ENCODE measurements at places on chromosomes 7 and 10.

DNA sequence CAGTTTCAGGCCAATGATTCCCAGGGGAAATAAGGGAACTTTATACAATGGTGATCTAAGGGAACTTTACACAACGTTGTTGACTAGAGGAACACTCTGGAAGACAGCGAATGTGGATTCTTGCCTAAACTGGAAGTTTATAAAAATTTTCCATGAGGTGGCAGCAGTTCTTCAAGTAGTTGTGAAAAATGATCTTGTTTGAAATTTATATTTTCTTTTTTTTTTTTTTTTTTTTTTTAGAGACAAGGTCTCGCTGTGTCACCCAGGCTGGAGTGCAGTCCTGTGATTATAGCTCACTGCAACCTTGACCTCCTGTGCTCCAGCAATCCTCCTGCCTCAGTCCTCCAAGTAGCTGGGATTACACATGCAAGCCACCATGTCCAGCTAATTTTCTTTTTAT is 32.1 kb upstream of the GTF2I start:
- DNase-seq = no peak

- no peak for DNase-seq
Observed at GRCh38 chr10:20936396-20936795, 39.3 kb upstream of the NEBL start.

DNA sequence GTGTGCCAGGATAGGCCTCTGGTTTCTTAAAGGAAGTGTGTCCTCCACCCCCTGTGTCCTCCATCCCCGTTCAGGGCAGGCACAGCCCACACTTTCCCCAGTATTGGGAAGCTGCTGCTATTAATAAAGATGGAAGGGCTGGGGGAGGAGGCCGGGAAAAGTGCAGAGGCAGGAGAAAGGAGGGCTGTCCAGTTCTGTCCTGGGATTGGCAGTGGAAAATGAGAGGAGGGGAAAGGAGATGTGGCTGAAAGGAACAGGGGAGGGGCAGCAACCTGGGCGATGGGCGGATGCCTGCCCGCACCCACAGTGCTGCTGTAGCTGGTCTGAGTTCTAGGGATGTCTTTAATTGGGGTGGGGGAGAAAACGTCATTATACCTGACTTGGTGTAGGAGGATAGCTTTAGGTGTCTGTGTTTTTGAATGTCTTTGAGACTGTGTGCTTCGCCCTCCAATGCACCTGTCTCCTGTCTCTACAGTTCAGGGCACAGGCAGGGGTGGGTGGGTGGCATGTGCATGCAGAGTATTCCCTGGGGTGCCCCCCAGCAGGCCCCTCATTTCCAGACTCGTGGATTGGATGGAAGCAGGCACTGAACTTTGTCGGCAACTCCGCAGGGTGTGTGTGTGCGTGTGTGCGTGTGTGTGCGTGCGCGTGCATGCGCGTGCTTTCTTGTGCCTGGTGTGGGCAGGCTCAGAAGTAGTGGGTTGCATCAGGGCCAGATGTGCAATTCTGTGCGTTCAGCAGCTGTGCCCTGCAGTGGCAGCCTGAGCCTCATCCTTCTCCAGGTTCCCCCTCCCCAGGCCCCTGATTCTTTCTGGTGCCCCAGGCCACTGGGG is 2.5 kb downstream of the TRIM8 start:
- no peak for DNase-seq

- peak; percentile 87 for DNase-seq
Observed at GRCh38 chr7:151248346-151249033, at the start of gene SMARCD3. Gene SMARCD3 (minus strand): TSS chr7:151248694. CDS start chr7:151248562, 132 bp downstream.

DNA sequence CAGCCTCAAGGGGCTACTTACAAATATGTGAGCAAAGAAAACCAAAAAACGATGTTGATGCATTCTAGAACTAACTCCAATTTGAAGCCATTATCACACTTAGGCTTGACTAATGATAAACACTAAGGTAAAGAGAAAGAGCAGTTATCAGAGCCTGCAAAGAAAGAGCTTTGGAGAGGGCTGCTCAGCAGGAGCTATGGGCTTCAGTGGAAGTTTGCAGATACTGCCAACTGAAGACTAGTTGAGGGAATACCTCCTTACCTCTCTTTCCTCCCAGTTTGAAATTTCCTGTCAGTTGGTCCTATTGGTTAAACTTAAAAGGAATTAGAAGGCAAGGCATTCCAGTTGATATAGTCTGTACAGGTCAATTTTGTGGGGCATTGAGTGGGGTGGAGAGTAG is 498.1 kb upstream of the POT1 start:
- no peak for DNase-seq

DNA sequence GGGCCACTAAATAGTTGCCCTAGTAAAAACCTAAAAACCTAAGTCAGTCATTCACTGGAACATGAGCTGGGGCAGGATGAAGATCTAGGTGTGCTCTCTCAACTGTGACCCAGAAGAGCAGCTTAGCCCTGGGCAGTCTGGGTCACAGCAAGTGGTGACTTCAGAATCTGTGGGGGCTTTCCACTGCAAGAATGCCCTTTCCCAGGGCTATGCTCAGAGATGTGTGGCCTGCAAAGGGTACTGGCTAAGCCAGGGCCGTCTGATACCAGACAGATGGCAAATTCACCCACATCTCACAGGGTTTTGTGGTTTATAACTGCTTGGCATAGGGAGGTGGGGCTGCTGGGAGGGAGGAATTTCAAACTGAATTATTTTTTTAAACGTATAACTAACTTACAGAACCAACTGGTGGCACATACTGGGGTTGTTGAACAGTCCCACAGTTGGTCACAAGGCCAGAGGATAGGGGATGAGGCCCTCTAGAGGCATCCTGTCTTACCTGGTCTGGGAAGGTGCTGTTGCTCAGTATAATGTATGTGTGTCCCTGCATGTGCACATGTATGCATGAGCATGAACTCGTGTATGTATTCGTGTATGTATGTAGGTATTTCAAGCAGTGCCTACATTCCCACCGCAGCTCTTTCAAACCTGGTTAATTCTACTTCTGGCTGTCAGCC is 63.2 kb downstream of the PRPF18 start:
- DNase-seq = no peak

- no peak for DNase-seq
Observed at GRCh38 chr10:72645263-72645858, 19.5 kb upstream of the MICU1 start.

DNA sequence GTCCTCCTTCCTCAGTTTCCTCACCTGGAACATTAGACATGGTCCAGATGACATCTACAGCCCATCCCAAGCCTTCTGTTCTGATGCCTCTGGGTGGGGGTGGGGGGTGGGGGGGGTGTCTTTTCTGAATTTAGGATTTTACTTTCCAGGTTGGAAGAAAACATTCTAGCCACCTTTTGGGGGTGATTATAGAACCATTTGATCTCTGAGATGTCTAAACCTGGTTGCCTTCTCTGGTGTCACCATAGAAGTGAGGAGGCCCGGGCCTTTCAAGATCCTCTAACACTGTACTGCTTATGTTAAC is 411.0 kb upstream of the ZMIZ1 start:
- no peak for DNase-seq

DNA sequence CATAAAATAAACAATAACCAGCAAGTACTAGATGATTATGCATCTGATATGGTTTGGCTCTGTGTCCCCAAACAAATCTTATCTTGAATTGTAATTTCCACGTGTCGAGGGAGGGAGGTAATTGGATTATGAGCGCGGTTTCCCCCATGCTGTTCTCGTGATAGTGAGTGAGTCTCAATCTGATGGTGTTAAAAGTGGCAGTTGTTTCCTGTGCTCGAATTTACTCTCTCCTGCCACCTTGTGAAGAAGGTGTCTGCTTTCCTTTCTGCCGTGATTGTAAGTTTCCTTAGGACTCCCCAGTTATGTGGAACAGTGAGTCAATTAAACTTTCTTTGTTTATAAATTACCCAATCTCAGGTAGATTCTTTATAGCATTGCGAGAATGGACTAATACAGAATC is 15.1 kb downstream of the CNTNAP2 start:
- DNase-seq = no peak

DNA sequence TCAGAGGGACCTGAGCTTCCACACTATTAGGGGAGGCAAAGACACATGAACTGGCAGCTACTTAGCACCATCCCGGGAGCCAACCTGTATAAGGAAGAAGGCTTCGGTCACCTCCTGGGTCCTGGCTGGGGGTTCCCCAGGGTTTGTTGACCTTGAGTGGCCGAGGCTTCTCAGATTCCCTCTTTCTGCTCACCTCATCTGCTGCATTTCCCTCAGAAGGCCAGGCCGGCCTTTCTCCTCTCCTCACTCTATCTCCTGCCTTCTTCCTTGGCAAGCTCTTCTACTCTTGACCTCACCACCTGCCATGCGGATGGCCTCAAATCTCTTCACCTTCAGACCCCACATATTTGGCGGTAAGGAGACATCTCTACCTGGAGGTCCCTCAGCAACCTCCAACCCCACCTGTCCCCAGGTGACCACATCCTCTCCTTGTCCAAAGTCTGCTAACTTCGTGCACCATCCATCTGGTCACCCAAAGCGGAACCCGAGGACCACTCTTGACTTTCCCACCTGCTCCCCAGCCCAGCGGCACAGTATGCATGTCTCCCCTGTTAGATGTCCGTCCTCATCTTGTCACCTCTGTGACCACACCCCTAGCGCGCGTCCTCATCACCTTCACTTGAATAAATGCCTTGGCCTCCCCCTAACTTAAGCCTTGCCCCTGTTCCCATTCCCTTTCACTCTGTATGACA is 133.8 kb upstream of the UNC5B start:
- no peak for DNase-seq

- no peak for DNase-seq
Observed at GRCh38 chr7:155377071-155377837, 79.6 kb downstream of the INSIG1 start.

GRCh38 chr7:71157757-71158156 is 25.8 kb downstream of the GALNT17 start:
- DNase-seq = no peak

DNA sequence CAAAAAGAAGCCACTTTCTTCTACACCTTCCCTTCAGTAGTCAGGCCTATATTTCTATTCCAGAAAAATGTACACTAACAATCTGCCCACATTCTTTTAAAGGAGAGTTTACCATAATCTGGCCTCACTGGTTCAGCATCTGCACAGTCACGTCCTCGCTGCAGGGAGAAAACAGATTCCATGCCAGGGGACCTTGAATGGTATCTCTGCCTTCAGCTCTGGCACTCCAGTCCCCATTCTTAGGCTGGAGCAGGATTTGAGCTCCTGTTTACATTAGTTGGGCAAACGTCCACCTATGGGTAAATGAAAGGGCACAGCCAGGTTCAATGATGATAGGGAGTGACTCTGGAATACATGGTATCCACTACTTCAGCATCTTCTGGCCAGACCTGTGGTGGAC is 371.0 kb upstream of the MTPN start:
- no peak for DNase-seq

- DNase-seq = no peak
Observed at GRCh38 chr10:18066947-18067346, 73.3 kb upstream of the CACNB2 start.

- no peak for DNase-seq
Observed at GRCh38 chr7:20317413-20317812, 13.3 kb upstream of the ITGB8 start.

- no peak for DNase-seq
Observed at GRCh38 chr7:94453898-94454297, 55.7 kb upstream of the CASD1 start.

GRCh38 chr10:6507311-6507710 is 72.8 kb downstream of the PRKCQ start:
- no peak for DNase-seq

DNA sequence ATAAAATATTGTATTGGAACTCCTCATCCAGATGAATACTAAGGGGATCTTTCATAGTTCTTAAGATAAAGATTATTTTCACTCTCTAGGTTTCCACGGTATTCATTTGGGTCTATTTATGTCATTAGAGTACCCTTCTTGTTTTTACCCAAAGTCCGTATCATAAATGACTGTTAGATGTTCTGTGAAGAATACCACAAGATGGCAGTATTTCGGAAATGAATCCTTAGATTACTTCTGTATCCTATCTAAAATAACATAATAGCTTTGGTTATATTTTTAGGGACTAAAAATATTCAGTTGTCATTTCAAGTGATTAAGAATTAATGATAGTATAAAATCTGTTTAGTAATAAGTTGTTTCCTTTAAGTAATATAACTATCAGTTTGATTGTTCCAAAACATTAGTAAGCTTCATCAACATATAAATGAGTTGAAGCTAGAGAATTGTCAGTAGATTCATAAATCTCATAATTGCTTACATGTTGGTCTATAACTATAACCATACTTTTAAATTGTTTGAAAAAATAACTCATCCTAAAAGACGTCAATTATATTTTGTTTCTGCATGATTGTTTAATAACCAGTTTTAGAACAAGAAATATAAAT is 337.5 kb upstream of the KCND2 start:
- no peak for DNase-seq

DNA sequence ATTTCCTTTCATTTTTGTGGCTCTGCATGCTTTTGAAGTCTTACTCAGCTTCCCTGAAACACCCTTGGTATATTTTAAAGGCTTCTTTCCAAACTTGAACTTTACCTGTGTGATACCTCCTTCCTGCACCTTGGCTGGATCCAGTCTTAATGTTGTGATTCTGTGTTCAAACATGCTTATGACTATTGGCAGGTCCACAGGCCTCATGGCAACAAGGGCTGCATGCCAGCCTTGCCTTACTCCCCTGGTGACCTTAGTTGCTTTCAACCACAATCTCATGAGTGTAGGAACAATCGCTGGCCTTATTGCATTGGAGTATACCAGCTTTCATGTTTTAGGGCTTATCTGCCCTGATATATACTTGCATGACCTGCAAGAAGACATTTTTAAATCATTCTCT is 238.7 kb downstream of the KIF20B start:
- DNase-seq = no peak

DNA sequence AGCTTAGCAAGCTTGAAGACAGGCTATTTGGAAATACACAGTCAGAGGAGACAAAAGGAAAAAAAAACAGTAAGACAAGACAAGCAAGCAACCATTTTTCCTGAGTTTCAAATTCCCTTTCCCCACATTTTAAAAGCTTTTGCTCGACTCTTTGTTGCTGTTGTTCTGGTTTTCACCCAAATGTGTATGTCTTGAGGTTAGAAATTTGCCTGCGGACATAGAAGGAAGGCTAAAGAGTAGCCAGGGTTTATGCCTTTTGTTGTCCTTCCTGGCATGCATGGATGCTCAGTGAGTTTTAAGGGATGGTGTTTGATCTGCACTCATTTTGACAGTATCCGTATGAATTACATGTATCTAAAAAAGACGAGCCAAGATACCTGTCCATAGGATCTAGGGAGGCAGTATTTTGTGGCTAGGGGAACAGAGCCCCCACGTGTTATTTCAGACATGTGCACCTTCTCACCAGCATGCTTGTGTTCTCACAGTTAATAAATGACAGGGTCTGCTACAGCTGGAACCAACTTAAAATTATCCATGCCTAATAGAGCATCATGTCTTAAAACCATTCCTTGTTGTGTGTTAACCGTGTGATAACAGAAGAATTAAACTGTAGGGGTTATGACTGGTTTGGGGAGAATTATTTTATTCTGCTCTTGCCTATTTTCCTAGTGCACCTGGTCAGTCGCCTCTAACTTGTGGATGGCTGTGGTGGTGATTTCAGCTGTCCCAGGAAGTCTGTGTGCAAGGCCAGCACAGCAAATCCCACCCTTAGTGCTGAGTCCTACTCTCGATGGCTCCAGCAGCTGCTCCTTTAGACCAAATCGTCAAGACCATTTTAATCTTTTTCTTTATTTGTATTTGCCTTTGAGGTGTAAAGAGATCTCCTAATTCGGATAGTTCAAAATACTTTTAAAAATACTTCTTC is 9.1 kb downstream of the WIPF3 start:
- DNase-seq = no peak

GRCh38 chr10:71771204-71771603 is 2.1 kb downstream of the VSIR start:
- DNase-seq = no peak

All from HuH-7.5 (cell line).